Coronary artery (tissue), 2 donors: ENCODE measurements at places on chromosomes 2 and 18.

- DNase-seq = no peak
Observed at GRCh38 chr2:130963196-130963848, 126.6 kb downstream of the ARHGEF4 start.

DNA sequence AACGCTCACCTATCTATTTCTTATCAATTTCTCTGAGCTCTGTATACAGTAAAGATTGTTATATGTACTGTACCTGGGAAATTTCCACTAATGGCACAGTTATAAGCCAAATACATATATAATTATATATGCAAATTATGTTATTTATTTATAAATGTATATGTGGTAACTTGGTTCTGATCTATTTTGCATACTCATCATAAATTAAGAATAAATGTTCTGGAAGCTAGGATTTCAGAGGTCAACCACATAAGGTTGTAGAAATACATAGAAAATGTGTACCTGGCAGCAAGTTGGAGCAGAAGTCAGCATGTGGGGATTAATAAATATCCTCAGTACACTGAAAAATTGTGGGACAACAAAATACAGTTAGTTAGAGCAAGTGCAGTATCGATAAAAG is 353.7 kb upstream of the ZNF521 start:
- DNase-seq = no peak

DNA sequence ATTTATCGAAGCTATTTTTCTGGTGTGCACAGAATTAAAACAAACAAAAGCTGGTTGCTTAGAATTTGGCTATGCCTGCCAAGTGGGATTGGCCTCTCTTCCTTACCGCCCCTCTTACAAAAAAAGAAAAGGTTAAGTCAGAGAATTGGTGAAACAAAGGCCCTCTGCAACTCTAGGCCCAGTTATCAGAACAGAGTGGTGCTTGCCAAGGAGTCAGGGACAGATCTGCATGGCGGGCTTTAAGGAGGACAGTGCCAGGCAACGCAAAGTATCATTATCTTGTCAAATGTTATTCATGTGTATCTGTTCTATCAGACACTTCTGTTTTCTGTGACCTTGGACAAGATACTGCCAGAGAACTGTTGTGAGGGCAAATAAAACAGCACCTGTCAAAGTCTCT is 78.3 kb downstream of the TGIF1 start:
- no peak for DNase-seq

DNA sequence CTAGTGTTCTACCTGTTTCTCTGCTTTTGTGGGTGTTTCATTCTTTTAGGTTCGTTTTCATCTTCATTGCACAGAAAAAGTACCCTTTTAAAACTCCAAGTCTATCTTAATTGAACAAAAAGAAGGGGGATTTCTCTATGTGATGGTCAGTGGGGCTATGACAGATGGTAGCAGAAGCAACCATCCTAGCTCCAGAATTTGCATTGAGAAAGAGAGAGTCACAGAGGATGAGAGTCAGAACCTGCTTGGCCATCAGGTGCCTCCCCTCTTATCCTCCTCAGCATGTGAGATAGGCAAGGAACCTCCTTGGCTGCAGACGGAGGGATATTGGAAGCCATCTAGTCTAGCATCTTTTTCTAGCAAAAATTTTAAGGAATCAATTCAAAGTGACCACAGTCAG is 398.0 kb upstream of the DCC start:
- DNase-seq = no peak

DNA sequence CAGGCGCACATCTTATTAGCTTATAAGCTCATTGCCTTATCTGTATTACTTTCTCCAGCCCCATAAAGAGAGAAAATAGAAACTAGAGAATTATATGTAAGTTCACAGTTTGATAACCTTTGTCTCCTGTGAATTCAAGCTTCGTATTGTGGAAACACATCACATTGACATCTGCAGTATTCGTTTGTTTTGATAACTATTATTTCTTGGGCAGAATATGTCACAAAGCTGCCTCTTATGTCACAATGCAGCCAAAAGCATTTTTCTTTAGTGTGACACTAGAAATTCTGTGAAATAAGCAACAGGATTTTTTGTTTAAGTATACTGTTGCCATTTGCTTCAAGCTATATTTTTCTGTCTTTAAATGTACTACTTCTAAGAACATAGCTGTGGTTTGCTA is 221.5 kb downstream of the DOK6 start:
- no peak for DNase-seq

DNA sequence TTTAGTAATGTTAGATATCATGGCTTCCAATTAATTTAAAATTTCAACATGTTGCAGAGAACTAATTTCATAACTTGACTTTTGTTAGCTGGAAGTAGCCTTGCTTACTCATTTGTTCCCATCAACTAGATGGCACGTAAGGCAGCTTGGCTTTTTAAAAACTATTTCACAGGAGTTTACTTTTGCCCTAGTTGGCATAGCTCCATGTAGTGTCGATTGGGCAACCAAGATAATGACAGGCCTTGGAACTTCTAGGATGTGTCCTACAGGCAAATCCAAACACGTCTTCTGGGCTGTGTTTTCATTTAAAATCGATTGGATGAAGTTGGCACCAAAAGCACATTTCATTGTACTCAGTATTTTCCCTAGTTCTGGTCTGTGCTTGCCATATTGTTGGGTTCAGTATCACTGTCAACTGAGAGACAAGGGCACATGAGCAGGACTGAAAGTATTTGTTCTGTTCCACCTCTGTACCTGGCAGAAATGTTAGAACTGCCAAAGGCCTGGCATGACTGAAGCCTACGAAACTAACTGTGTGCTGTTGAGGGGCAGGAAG is 29.4 kb downstream of the HADHB start:
- DNase-seq = peak; percentile 91

GRCh38 chr2:152548111-152548875 is 169.0 kb downstream of the PRPF40A start:
- no peak for DNase-seq

- no peak for DNase-seq
Observed at GRCh38 chr2:47751856-47752414, 31.0 kb upstream of the MSH6 start.

DNA sequence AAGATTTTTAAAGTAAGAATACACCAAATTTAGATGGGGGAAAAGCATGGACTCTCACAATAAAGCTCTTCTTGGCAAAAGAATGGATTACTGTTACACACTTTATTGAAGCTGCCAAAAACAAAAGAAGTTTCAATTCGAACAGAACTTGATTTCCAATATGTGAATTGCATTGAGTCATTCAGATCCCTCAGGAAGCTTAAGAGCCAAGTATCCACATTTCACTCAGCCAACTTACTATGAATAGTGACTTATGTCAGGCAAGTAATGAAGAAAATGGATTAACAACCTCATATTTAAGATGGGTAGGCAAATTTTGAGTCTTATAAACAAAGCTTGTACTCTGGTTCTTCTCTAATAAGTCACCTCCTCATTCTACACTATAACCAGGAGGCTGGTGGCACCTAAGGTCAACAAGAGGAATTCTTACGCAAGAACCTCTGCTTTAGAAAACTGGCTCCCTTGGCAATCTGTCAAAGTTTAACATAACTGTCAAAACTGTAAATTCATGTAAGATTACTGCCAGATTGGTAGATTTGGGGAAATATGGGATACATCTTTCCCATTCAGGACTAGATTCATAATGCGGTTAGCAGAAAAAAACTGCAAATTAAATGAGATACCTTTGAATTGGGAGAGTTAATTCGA is 6.0 kb downstream of the HADHA start:
- DNase-seq = no peak
